Purkinje cell (primary cell): ENCODE measurements at places on chromosomes 2 and 18. TPM values are rescaled to one million over a fixed set of nuclear protein-coding genes. Genes with fewer than 3 reads are reported as not detected.

Gene CXCR1
- polyA plus RNA-seq = not detected in 2 replicates

Gene CAPN13
- polyA plus RNA-seq = not detected in 2 replicates

Gene DYTN
- polyA plus RNA-seq = not detected in 2 replicates

Gene RHBDD1
- polyA plus RNA-seq = 1.3 and 4.2 TPM in 2 replicates

Gene TXNDC2
- polyA plus RNA-seq = not detected in 2 replicates

Gene ELOA2
- polyA plus RNA-seq = not detected in 2 replicates

Gene DSG1
- 0.74 TPM in 1 of 2 replicates, not detected in the other for polyA plus RNA-seq

Gene ST6GAL2
- polyA plus RNA-seq = 10.0 and 15.0 TPM in 2 replicates

Gene ARL4C
- polyA plus RNA-seq = 21.3 and 23.1 TPM in 2 replicates

Gene UGP2
- 151 and 154 TPM in 2 replicates for polyA plus RNA-seq

Gene SCN9A
- polyA plus RNA-seq = 0.07 and 1.1 TPM in 2 replicates

Gene USP14
- 63.6 and 66.4 TPM in 2 replicates for polyA plus RNA-seq

Gene DNAH6
- polyA plus RNA-seq = 1.4 TPM in 1 of 2 replicates, not detected in the other

Gene SMPD4
- polyA plus RNA-seq = 3.1 and 3.2 TPM in 2 replicates

Gene SLC14A1
- 0.87 TPM in 1 of 2 replicates, not detected in the other for polyA plus RNA-seq

Gene ROCK2
- 12.3 and 19.8 TPM in 2 replicates for polyA plus RNA-seq

Gene GPR55
- not detected in 2 replicates for polyA plus RNA-seq

Gene CCBE1
- 0.04 TPM in 1 of 2 replicates, not detected in the other for polyA plus RNA-seq

Gene CNGA3
- not detected in 2 replicates for polyA plus RNA-seq

Gene MREG
- polyA plus RNA-seq = 21.9 and 31.7 TPM in 2 replicates

Gene FAM237A
- polyA plus RNA-seq = 7.1 and 7.4 TPM in 2 replicates

Gene CDH7
- polyA plus RNA-seq = 0.50 and 2.4 TPM in 2 replicates

Gene MYCN
- polyA plus RNA-seq = 14.4 and 28.8 TPM in 2 replicates

Gene GKN1
- 2.8 and 5.7 TPM in 2 replicates for polyA plus RNA-seq

Gene MBOAT2
- polyA plus RNA-seq = 27.3 and 37.9 TPM in 2 replicates

Gene C1QL2
- polyA plus RNA-seq = not detected in 2 replicates

Gene MAP3K19
- 1.9 TPM in 1 of 2 replicates, not detected in the other for polyA plus RNA-seq

Gene LYPD6
- 0.93 TPM in 1 of 2 replicates, not detected in the other for polyA plus RNA-seq

Gene VAMP5
- polyA plus RNA-seq = 8.0 and 12.1 TPM in 2 replicates

Gene MC5R
- polyA plus RNA-seq = not detected in 2 replicates
